ENCODE measurements at places on chromosomes 2 and 18.

DNA sequence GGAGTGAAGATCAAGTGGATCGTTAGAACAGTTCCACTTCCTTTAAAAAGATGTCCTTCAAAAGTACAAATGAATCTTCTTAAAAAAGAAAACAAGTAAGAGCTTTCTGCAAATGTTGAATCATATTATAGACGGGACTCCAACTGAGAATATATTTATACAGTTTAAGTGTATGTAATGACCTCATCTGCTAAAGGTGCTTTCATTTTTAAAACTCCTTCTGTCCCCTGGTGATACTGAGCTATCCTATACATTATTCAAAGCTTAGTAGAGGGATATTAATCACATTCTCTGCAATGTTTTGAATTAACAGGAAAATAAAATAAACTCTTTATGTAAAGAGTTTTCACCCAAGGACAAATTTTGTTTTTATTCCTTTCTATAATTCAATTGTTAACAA is 420.7 kb upstream of the SLC8A1 start:
- no peak for DNase-seq

DNA sequence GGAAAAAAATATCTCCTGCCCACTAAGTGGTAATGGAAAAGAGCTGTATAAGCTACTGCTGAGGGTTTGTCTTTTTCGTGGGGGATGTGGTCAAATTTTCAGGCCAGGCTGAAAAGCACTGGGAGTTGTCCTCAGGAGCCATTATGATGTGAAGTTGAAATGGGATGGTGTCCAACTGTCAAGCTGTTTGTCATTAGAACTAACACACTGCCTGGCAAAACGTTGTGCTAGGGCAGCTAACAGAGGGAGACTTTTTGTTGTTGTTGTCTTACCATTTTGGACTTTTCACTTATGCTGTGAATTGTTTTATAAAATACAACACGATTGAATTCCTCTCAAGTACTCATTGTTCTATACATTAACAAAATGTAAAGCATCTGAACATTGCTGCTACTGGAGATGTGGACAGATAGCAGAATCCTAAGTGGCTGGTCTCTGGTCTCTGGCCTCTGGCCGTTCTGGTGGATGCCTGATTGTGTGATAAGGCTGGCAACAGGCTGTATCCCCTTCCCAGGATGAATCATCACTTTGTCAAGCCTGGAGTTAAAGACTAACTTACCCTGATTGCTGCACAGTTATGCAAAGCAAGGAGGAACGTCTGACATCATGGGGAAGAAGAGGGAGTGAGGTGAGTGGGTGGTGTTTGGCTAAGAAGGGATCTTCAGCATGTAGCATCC is 2.3 kb downstream of the MYO1B start:
- no peak for DNase-seq

GRCh38 chr2:219687272-219687671 is 59.8 kb downstream of the SLC4A3 start:
- DNase-seq: no peak

DNA sequence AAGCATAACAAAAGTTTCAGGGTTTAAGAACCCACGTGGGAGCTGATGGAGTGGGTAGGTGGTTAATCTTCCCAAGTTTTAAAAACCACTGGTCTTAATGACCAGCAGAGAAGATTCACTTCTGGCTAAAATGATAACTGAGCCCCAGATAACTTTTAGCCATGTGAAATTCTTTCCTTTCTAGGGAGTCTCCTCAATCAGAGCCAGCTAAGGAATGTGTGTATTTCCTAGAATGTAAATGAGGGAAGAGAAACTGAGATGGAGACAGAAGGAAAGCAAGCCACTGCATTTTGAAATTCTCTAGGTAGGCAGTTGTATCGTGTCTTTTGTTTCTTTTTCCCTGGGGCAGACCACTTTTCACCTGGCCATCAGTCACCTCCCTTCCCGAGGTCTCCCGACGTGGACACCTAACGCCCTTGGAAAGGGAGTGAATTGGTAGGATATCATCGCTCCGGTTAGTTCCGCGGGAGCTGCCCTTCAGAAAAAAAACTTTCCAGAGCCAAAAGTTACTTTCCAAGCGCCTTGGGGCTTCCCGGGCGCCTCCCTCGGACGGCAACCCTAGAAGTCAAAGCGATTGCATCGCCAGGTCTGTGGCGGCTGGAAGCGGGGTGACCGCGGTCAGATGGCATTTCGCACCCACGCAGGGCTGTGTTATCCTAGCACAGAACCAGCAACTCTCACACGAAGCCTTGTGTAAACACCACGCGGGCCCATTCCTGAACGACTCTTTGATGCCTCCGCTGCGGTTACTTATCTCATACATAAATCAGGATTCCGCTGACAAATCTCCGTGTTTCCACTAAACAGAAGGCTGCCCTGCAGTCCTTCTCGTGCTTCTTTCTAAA is 1.3 kb downstream of the COLEC12 start:
- no peak for DNase-seq

- no peak for DNase-seq
Measured at GRCh38 chr2:110149330-110150220, 34.0 kb upstream of the MALL start.

- DNase-seq: no peak
Measured at GRCh38 chr2:241877989-241878970, 8.8 kb downstream of the RTP5 start.

DNA sequence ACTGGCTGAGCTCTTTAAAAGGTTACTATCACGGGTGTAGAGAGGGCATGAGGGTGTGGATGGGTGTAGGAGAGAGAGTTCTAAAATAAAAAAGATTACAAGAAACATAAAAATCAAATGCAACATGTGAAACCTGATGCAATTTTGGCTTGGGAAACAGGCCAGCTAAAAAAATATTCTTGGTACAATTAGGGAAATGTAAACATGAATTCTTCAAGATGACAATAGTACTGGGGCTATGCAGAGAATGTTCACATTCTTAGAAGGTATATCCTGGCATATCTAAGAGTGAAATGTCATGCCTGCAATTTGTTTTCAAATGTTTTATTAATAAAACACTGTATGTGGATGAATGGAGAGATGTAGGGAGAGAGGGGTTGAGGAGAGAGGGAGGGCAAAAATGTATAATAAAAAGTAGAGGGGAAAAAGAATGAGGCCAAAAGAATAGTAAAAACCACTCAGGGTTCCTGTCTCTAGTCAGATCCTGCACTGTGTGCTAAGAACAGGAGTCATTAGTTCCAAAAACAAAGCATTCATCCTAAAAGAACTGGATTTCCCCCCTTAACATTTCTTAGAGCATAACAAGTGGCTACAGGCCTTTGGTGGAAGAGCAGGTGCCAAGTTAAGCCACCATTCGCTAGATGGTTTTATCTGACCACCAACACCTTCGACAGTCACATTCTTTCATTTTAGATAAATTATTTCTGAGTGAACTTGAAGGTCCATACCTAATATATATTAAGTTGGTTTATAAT is 77.3 kb downstream of the LPIN2 start:
- no peak for DNase-seq

Data from DMS 273 treated with DMSO at 0.1 percent for 48 hours (cell line).